Right cardiac atrium (tissue), 5 donors: ENCODE measurements at places on chromosomes 1 and 21. TPM values are rescaled to one million over a fixed set of nuclear protein-coding genes. Genes with fewer than 3 reads are reported as not detected.

- peak; percentile 18 for DNase-seq
These were observed 21.9 kb upstream of the IVNS1ABP start for GRCh38 chr1:185338719-185339622.

Gene BMP8B
- 0.78 TPM for total RNA-seq

- peak; percentile 91 for DNase-seq
These were observed 36.4 kb upstream of the JAK1 start for GRCh38 chr1:65002508-65003315.

GRCh38 chr1:178643349-178643748 lies 81.7 kb upstream of the RALGPS2 start:
- DNase-seq = no peak

Gene PLEKHN1
- not detected for total RNA-seq

Gene RHOU
- 8.1 TPM for total RNA-seq
